ENCODE measurements at places on chromosomes 3 and 15. TPM values are rescaled to one million over a fixed set of nuclear protein-coding genes. Genes with fewer than 3 reads are reported as not detected.

STRA6 gene
- 0.51 TPM for total RNA-seq

SH2D7 gene
- not detected for total RNA-seq

WDR93 gene
- total RNA-seq: not detected

COL6A5 gene
- not detected for total RNA-seq

GRCh38 chr15:66145726-66146182 lies 107.8 kb downstream of the MEGF11 start:
- DNase-seq: no peak

GRCh38 chr15:36691579-36692357 lies 112.3 kb downstream of the CDIN1 start:
- DNase-seq: no peak

DNA sequence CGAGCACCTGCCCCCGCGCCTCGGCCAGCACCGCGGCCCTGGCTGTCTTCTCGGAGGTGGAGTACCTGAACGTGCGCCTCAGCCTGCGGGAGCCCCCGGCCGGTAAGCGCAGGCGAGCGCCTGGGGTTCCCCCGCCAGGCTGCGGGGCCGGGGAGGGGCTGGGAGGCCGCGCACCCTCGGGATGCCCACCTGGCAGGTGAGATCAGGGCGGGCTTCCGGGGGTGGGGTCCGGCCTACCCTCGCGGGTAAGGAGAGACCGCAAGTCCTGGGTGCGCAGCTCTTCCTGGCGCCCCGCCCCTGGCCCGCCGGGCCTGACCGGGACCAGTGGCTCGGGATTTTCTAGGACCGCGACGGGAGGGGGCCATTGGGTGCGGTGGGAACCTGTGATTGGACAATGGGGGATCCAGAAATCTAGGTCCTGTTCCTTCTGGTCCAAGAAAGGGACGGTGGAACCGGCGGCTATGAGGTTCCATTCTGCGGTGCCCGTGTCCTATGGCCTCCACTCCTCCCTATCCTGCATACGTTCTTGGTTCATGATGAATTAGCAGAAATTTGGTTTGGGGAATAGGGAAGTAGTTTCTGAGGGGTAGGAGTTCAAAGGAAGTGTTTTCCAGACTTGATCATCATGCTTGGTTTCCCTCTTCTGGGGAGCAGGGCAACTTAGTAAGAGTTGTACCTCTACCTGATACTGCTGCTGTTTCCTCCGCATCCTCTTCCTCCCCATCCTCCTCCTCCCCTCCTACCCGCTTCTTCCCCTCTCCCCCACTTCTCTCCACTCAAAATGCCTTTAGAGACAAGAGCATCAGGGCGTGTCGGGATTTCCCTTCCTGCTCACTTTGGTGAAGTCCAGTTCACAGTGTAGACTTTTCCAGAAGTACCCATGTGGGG lies 808 bp downstream of the ARRDC4 start:
- DNase-seq: peak; percentile 19

GRCh38 chr15:84598250-84598649 lies 2.6 kb upstream of the ZSCAN2 start:
- peak; percentile 31 for DNase-seq

GRCh38 chr3:31622636-31623288 lies 90.0 kb downstream of the STT3B start:
- DNase-seq: no peak

GRCh38 chr15:58038426-58039078 lies 27.0 kb downstream of the ALDH1A2 start:
- DNase-seq: no peak

GRCh38 chr15:70510433-70510832 lies 252.9 kb downstream of the UACA start:
- no peak for DNase-seq
